ENCODE measurements at places on chromosomes 2 and 18. TPM values are rescaled to one million over a fixed set of nuclear protein-coding genes. Genes with fewer than 3 reads are reported as not detected.

POMC gene
- total RNA-seq, result 9.0 TPM

- DNase-seq, result peak; percentile 80
These were observed 26.4 kb downstream of the ASXL2 start for GRCh38 chr2:25851740-25852503.

DNA sequence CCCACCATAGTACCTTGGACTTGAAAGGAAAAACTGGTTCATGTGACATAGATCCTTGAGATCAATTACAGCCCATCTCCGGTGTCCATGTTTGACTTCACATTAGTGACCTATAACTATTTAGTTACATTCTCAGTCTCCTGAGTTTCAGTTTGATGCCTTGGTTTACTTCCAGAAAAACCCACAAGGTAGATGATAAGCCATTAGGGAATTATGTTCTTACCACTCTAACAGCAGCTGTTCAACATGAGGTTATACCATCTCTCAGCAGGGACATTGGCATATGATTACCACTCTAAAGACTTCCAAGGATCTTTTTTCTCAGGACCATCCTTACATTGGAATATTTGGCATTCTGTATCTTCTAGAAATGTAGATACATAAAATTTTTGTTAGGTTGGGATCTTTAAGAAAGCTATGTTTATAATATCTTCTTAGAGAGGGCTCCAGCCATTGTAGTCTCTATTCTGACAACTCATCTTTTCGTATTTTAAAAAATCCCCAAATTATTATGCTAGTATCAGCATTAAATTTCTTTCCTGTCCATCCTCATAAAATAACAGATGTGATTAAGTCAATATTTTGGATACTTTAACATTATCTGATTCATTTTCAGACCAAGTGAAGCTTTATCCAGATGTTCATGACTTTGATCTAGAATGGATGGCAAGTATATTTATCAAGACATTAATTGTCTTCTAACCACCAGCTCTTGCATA is 258.9 kb downstream of the RDH14 start:
- peak; percentile 36 for DNase-seq

SPC25 gene
- 53.0 TPM for total RNA-seq

GRCh38 chr2:184589261-184589660 is 9.1 kb upstream of the ZNF804A start:
- DNase-seq, result no peak

- DNase-seq, result no peak
These were observed at the start of gene ALKAL2 for GRCh38 chr2:287911-288757. ALKAL2 (minus strand) TSS chr2:288091; CDS start chr2:287835, 256 bp downstream.

- no peak for DNase-seq
These were observed 91.3 kb downstream of the ANTXR1 start for GRCh38 chr2:69104261-69104660.

GRCh38 chr2:28276076-28276618 is 116.5 kb upstream of the FOSL2 start:
- DNase-seq, result peak; percentile 99

OTOS gene
- total RNA-seq, result not detected

DNA sequence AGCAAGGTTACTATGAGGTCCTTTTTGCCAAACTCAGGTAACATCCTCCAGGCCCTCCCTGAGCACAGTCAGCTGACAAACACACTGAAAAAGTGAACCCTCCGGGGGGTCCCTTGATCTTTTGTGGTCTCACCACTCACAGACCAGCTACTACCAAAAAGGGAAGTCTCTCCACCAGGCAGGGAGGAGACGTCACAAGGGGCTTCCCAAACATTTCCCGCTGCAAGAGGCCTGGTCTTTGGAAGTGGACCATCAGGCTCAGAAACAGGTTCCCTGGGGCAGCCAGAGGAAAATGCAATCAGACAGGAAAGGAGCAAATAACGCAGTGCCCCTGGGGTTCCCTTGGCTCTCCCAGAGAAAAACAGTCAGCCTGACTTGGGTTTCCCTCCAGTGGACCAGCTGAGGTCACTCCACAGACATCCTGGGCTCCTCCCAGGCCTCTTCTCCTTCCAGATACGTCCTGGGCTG is 38.7 kb upstream of the POMC start:
- no peak for DNase-seq

DNA sequence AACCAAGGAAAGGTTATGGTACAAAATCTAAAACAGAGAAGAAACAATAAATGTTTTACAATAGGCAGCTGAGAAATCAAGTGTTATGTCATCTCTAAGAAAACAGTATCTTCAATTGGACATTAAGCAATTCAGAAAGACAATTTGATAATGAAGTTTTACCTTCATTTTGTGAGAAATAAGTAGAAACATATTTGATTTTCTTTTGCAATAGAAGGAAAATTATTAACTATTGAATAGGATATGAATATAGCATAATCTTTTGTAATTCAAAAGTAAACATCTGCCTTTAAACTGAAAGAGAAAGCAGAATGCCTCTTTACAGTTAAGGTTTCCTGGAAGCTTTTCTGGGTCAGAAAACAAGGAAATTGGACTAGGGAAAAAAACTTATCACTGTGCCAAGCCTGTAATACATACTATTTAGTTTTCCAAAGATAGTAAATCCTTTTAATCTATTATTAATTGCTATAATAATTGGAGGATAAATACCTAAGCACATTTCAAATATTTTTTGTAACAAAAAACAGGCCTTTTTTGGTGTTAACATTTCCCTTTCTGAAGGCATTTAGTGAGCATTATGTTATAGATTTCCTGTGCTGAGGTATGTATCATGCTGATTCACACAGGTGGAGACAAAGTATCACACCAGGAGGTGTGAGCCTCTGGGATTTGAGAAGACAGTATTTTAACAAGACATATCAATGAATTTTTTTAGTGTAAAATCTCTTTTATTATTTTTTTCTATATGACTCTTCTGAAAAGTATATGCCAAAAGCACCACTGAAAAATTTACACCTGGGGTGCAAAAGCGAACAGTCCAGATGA is 947.0 kb upstream of the CDH2 start:
- DNase-seq, result peak; percentile 8

PLCD4 gene
- total RNA-seq, result 8.5 TPM

- DNase-seq, result peak; percentile 22
These were observed 156.8 kb upstream of the TTC39C start for GRCh38 chr18:23857756-23858155.

MAP3K19 gene
- total RNA-seq, result not detected

GRCh38 chr2:201262718-201263117 is 2.4 kb downstream of the CASP8 start:
- DNase-seq, result no peak

DNA sequence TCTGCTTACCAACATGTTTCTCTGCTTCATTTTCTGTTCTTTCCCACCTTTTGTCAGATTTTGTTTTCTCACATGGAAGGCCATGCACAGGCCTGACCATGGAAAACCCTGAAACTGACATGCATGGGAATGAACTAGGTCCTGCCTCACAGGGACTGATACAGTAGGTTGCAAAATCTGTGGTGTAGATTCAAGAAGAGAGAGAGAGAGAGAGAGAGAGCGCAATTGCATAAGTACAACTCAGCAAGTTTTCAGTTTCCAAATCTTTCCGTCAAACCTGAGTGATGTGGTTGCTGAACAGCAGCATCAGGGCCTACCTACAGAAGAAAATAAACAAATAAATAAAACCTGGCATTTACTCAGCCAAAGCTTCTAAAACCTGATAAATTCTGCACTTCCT is 87.5 kb upstream of the RNF152 start:
- DNase-seq, result no peak

DNA sequence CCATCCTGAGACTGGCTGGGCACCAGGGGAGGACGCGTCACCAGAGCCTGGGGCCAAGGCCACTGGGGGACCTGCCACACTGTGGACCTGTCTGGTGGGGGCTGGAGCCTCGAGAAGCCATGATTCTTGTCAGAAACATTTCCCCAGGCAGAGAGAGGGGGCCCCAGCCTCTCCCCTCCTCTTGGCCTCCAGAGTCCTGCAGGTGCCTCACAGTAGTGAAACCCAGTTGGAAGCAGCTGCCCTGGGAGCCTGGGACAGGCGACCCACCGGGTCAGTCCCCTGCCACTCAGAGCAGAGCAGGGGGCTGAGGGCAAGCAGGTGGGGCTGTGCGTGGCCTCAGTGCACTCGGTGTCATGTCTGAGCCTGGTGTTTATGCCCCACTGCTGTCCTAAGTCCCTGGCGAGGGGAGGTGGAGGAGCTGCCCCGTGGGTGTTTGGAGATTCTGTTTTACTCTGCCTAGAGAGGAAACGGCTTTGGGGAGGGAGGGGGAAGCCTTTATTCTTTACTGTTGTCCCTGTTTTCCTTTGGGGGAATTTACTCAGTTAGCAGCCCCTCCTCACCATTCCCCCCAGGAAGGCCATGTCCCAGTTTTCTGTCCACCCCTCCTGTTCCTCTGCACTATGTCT is 7.7 kb downstream of the OXER1 start:
- DNase-seq, result no peak

DNA sequence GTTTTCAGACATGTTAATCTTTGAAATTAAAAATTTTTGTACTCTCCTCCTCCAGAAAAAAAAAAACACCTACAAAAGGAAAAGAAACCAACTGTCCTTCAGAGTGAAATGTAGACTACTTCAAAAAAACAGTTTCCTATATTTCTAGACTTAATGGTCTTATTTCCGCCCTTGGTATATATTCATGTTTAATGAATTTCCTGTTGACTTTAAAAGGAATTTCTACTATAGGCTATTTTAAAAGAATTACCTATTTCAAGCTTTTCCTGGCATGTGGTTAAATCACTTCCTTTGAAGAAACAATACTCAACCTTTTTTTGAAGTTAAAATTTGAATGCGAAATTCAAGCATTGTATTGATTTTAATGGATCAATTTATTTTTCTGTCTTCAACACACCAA is 29.2 kb downstream of the GULP1 start:
- DNase-seq, result no peak

- DNase-seq, result no peak
These were observed 114.3 kb downstream of the C1D start for GRCh38 chr2:67948506-67948905.
